DND-41 (cell line): ENCODE measurements at places on chromosomes 2 and 18.
A peak's percentile ranks its signal among the peaks of the same experiment; 100 is the strongest.

- peak; percentile 8 for DNase-seq
Measured at GRCh38 chr2:100820523-100821254, 750 bp downstream of the NPAS2 start.

GRCh38 chr2:36147670-36148390 lies 207.7 kb upstream of the CRIM1 start:
- DNase-seq: no peak

DNA sequence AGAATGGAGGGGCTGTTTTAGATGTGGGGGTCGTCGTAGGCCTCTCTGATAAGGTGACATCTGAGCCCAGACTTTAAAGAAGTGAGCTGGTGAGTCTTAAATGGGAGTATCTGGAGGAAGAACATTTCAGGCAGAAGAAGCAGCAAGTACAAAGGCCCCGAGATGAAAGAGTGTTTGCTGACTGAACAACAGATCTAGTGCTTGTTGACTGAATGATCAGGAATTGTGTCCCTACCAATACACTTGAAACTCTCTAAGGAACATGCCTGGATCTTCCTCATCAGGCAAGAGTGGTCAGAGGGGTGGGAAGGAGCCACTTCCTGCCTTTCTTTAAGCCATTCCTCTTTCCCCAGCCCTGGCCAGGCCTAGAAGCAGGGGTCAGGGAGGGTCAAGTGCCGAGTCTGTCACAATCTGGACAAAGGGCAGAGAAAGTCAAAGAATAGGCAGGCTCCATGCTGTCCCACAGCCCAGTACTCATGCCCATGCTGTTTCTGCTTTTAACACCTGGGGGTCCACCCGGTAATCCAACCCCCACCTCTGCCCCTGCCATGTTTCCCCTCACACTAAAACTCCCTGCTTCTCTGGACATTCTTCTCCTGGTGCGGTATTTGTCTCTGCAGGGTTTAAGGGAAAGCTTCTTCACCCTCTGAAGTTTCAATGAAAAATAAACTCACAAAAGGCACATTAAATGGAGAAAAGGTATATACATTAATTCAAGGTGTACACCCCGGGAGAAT lies 3.0 kb upstream of the TMEM37 start:
- no peak for DNase-seq

DNA sequence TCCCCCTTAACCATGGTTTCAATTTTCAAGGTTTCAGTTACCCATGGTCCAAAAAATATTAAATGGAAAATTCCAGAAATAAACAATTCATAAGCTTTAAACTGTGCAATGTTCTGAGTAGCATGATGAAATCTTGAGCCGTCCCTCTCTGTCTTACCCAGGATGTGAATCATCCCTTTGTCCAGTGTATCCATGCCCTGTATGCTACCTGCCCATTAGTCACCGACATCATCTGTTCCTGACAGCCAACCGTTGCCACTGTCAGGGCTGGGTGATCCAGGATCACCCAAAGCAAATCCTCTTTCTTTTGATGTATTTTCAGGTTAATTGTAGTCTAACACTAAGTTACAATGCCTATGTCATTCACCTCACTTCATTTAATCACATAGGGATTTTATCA lies 15.7 kb upstream of the OLA1 start:
- DNase-seq: no peak

GRCh38 chr2:102657770-102658169 lies 38.4 kb downstream of the SLC9A2 start:
- DNase-seq: no peak

GRCh38 chr2:52698408-52698807 lies 1069.2 kb upstream of the CHAC2 start:
- no peak for DNase-seq

GRCh38 chr2:127233710-127234109 lies 13.6 kb upstream of the CYP27C1 start:
- DNase-seq: no peak

GRCh38 chr2:46563186-46563585 lies 83.8 kb downstream of the TMEM247 start:
- no peak for DNase-seq

- DNase-seq: no peak
Measured at GRCh38 chr2:233381638-233381995, 27.3 kb downstream of the DGKD start.

GRCh38 chr2:62140426-62141141 lies 55.3 kb upstream of the B3GNT2 start:
- DNase-seq: peak; percentile 16

GRCh38 chr2:40332191-40332826 lies 119.6 kb downstream of the SLC8A1 start:
- DNase-seq: no peak

GRCh38 chr18:39842366-39842914 lies 2112.6 kb upstream of the PIK3C3 start:
- no peak for DNase-seq

DNA sequence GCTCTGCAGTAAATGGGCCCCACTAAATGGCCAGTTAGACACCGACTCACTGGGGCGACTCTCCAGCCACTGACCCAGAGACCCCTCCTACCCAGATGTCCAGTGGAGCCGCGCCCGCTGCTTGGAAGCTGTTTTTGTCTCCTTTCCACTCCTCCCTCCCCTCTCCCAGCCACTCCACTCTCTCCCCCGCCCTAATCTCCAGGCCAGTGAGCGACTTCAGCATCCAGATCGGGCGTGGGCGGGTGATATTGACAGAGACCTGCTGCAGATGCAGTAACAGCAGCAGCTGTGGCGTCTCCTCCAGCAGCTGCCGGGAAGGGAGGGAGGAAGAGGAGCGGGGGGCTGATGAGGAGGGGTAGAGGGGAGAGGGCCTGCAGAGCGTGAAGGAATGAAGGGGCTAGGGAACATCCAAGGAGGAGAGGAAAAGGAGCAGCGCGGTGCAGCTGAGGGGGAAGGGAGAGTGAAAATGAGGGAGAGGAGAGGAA lies at the start of gene SCN7A:
Gene SCN7A, minus strand, starts transcription at position 110 of the 485 bp plus-strand sequence. CDS start 16,553 bp downstream, outside the sequence.
- DNase-seq: no peak
